ENCODE measurements at places on chromosomes 4 and X. TPM values are rescaled to one million over a fixed set of nuclear protein-coding genes. Genes with fewer than 3 reads are reported as not detected.

FAM184B gene
- not detected for total RNA-seq

TIMM17B gene
- total RNA-seq, result 19.7 TPM

DNA sequence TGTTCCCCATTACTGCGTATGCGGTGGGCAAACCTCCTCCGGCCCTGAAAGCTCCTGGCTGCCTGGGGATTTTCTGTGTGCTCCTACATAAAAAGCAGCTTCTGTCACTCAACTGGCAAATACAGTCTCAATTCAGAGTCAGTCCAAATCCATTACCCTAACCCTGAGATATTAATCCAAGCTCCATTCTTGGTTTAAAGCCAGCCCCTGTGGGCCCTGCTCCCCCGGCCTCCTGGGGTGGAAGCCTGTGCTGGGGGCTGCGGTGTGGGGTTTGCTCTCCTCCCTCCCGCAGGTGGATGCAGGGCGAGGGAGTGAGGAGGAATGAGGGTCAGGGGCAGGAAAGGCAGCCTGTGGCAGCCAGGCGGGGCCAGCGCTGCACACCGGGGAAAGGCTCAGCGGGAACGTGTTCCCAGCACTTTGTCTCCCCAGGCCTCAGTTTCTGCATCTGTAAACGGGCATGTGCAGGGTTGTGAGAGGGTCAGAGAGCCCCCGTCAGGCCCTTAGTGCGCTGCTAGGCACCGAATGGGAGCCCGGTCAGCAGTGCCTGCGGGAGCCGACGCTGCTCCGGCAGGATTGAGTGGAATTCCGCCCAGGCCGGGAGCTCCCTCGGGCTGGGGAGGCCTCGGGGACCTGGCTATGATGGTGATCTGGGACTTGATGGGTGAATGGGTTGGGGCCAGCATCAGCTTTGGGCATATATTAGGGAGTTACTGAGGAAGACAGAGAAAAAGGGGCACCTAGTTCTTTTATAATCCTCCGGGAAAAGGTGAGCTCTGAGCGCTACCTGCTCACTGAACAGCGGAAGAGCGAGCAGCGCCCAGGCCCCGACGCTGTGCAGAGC, 6.3 kb upstream of the RGS12 start:
- no peak overlapping the region for H3K4me3 ChIP-seq
- H3K4me1 ChIP-seq, result peaks cover 7% of the 10 kb centered on the region
- no peaks in the 10 kb centered on the region for H3K36me3 ChIP-seq
- peak; percentile 6 for DNase-seq

DNA sequence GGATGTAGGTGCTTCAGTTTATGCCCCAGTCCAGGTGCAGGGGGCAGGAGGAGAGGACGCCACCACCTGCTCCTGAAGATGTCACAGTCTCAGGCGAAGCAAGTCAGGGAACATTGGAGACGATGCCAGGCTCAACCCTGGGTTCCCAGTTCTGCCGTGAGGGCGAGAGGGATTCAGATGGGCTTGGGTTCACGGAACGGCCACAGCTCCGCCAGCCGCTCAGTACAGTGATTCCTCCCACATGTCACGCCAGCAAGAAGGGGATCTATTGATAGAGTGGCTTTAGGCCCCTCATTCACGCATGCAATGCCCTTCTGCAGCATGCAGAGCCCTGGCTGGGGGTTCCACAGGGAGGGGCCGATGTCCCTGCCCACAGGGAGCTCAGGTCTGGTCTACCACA, 34.2 kb downstream of the ADRA2C start:
- H3K27me3 ChIP-seq, result no peaks in the 10 kb centered on the region
- no peak overlapping the region for H3K4me3 ChIP-seq
- no peaks in the 10 kb centered on the region for H3K4me1 ChIP-seq
- peak; percentile 29 for DNase-seq

DNA sequence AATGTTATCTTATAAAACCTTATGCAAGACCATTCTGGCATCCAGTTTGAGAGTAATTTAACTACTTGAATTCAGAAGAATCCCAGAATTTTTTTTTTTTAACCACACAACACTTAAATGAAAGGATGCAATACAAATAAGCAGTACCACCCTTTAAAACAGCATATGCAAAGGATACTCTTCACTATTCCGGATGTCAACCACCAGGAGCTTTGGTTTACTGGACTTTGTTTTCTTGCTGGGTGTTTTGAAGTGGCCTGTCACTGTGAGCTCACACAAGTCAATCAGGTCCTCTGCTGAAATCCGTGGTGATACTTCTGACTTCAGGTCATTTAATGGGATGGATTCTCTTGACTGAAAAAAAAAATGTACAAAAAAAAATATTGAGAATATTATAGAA, 200.0 kb downstream of the TBCK start:
- H3K27me3 ChIP-seq, result no peaks in the 10 kb centered on the region
- DNase-seq, result no peak
- H3K36me3 ChIP-seq, result no peaks in the 10 kb centered on the region
- H3K4me1 ChIP-seq, result no peaks in the 10 kb centered on the region
- H3K27ac ChIP-seq, result no peak overlapping the region

DNA sequence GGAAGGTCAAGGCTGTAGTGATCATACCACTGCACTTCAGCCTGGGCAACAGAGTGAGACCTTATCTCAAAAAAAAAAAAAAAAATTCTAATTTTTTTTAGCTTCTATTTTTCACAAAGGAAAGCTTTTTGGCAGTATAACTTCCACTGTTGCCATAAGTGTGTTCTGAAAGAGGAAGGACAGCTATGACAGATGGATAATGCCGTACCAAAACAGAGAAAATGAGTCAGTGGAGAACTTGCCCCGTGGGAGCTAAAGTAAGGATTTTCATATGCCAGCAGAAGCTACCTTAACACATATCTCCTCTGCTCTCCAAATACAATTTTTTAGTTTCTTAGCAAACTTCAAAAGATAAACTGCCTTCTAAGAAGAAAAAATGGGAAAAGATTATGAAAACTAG, 43.7 kb downstream of the RPS3A start:
- no peak for DNase-seq
- no peaks in the 10 kb centered on the region for H3K4me1 ChIP-seq
- H3K4me3 ChIP-seq, result no peak overlapping the region
- H3K27me3 ChIP-seq, result no peaks in the 10 kb centered on the region
- no peaks in the 10 kb centered on the region for H3K36me3 ChIP-seq

DNA sequence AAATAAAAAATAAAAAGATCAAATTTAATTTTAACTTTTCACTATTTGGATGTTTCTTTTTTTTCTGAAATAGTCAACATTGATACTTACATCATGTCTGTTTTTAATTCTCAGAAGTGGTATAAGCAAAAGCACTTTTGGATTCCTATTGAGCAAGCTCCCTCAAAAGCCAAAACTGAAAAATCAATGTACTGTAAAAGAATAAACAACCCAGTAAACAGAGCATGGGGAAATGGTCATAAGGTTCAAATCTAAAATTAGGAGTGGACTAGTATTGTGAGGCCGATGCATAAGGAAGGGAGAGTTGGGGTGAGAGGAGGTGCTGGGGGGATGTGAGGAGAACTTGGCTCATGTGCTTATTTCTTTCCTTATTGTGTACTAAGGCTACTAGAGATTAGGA, 37.9 kb downstream of the NUDT6 start:
- H3K36me3 ChIP-seq, result no peaks in the 10 kb centered on the region
- no peaks in the 10 kb centered on the region for H3K4me1 ChIP-seq
- no peak overlapping the region for H3K4me3 ChIP-seq
- H3K27ac ChIP-seq, result no peak overlapping the region
- H3K27me3 ChIP-seq, result no peaks in the 10 kb centered on the region

ADGRG4 gene
- total RNA-seq, result not detected

CCNB3 gene
- total RNA-seq, result 0.12 TPM

DNA sequence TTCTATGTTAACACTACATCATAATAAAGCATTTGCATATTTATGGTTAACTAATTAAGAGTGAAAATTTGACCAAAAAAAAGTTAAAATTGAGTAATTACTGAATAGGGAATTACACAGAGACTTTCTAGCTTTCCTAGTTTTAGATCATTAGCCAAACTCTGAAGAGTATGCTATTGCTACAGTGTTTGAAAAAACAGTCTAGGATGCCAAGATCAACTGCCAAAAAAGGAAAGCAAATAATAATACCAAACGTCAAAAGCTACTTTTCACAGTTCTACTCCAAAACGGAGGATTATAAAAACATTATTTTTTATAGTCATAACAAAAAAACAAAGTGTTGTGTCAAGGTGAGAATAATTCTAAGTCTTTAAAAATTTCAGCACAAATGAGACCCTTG, 359.8 kb upstream of the CTSO start:
- no peak for DNase-seq
- H3K27ac ChIP-seq, result no peak overlapping the region
- no peaks in the 10 kb centered on the region for H3K4me1 ChIP-seq

GRCh38 chrX:104039689-104040505, at the start of gene H2BW2:
H2BW2 (plus strand) TSS chrX:104039956; CDS start chrX:104039995, 39 bp downstream.
- no peak for DNase-seq
- H3K4me3 ChIP-seq, result no peak within 1 kb of the TSS
- H3K27me3 ChIP-seq, result no peaks in the 10 kb centered on the region
- no peaks in the 10 kb centered on the region for H3K4me1 ChIP-seq

- H3K36me3 ChIP-seq, result no peaks in the 10 kb centered on the region
- H3K4me3 ChIP-seq, result no peak overlapping the region
- no peak for DNase-seq
- no peak overlapping the region for H3K27ac ChIP-seq
- H3K4me1 ChIP-seq, result no peaks in the 10 kb centered on the region
- H3K27me3 ChIP-seq, result no peaks in the 10 kb centered on the region
Observed at GRCh38 chrX:24732766-24733500, 39.2 kb downstream of the POLA1 start.

DNA sequence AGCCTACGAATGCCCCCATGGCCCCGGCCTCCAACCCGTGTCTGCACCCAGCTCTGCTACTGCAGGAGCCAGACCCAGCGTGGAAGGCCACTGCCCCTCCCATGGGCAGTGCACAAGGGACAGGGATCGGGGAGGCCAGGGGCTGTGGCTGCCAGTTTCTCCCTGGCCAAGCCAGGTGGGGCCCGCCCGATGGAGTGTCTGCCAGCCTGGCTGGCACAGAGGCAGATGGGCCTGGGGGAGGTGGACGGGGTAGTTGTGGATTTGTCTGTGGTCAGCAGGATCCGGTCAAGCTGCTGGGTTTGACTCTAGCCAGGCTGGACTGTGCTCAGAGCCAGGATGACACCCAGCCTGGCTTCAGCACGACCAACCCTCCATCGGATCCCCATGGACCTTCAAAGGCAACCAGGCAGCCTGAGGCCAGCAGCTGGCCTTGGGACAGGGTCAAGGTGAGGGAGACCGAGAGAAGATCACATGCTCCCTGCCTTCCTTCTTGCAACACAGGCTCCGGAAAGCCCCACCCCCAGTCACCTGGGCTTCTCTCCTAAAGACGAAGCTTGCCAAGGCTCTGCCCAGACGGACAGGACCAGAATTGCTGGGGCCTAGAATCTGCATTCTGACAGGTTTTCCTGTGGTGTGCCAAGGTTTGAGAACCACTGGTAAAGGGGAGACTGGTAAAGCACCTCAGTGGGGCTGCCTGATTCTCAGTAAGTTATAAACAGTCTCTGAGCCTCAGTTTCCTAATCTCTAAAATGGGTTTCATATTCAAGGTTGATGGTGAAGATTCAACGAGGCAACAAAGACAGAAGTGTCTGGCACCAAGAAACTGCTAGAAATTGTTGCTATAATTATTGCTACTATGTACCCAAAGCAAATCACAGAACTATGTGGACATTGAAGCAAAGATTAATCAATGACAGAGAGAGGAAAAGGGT, 78.6 kb downstream of the PPP2R2C start:
- no peaks in the 10 kb centered on the region for H3K27me3 ChIP-seq
- DNase-seq, result no peak
- no peaks in the 10 kb centered on the region for H3K36me3 ChIP-seq
- no peak overlapping the region for H3K27ac ChIP-seq

GRCh38 chr4:85419103-85419502, 55.8 kb upstream of the ARHGAP24 start:
- no peaks in the 10 kb centered on the region for H3K27me3 ChIP-seq
- no peak overlapping the region for H3K27ac ChIP-seq
- H3K4me1 ChIP-seq, result no peaks in the 10 kb centered on the region
- H3K36me3 ChIP-seq, result no peaks in the 10 kb centered on the region
- no peak for DNase-seq

DNA sequence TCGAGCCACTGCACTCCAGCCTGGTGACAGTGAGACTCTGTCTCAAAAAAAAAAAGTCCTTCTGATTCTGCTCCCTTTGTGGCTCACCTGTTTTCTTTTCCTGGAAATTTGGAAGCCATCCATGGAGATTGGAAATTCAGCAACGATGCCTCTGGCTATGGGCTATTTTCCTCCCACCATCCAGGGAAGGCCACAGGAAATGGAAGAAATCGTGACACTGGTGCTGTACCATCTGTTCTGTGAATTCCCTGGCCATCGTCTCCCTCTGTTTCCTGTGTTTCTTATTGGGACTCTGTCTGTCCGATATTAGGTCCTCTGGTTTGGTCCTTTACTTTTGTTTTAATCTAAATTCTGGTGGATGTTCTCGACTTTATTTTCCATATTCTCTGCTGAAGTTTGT, 29.4 kb upstream of the ADRA2C start:
- H3K27me3 ChIP-seq, result no peaks in the 10 kb centered on the region
- H3K36me3 ChIP-seq, result no peaks in the 10 kb centered on the region
- no peak for DNase-seq
- no peaks in the 10 kb centered on the region for H3K4me1 ChIP-seq

GRCh38 chrX:79182616-79183015, 38.1 kb downstream of the GPR174 start:
- no peaks in the 10 kb centered on the region for H3K4me1 ChIP-seq
- no peak overlapping the region for H3K27ac ChIP-seq
- DNase-seq, result no peak
- H3K36me3 ChIP-seq, result no peaks in the 10 kb centered on the region
- no peak overlapping the region for H3K4me3 ChIP-seq
- no peaks in the 10 kb centered on the region for H3K27me3 ChIP-seq

TMSB15A gene
- 0.31 TPM for total RNA-seq

PARM1 gene
- total RNA-seq, result 26.0 TPM

GRCh38 chrX:73964579-73964978, 339.4 kb upstream of the ZCCHC13 start:
- H3K4me1 ChIP-seq, result no peaks in the 10 kb centered on the region
- H3K36me3 ChIP-seq, result no peaks in the 10 kb centered on the region
- DNase-seq, result no peak
- H3K4me3 ChIP-seq, result no peak overlapping the region

- no peaks in the 10 kb centered on the region for H3K4me1 ChIP-seq
- no peaks in the 10 kb centered on the region for H3K27me3 ChIP-seq
- H3K27ac ChIP-seq, result no peak overlapping the region
- H3K4me3 ChIP-seq, result no peak overlapping the region
- DNase-seq, result peak; percentile 33
Observed at GRCh38 chr4:142435599-142436235, 410.4 kb downstream of the INPP4B start.

SCML1 gene
- total RNA-seq, result 3.8 TPM

ODAPH gene
- not detected for total RNA-seq

ADAMTS3 gene
- total RNA-seq, result 0.47 TPM

- no peak overlapping the region for H3K4me3 ChIP-seq
- no peaks in the 10 kb centered on the region for H3K36me3 ChIP-seq
- H3K4me1 ChIP-seq, result no peaks in the 10 kb centered on the region
- no peak overlapping the region for H3K27ac ChIP-seq
Observed at GRCh38 chr4:88110826-88111225, 47.6 kb downstream of the ABCG2 start.

GRCh38 chr4:81757691-81758090, 286.0 kb upstream of the RASGEF1B start:
- H3K36me3 ChIP-seq, result no peaks in the 10 kb centered on the region
- H3K27ac ChIP-seq, result no peak overlapping the region
- H3K27me3 ChIP-seq, result no peaks in the 10 kb centered on the region
- H3K4me1 ChIP-seq, result no peaks in the 10 kb centered on the region

HAUS3 gene
- 5.7 TPM for total RNA-seq

Data from pancreas (tissue), 10 donors.